Right lobe of liver (tissue), 6 donors: ENCODE measurements at places on chromosomes 5 and 9.

DNA sequence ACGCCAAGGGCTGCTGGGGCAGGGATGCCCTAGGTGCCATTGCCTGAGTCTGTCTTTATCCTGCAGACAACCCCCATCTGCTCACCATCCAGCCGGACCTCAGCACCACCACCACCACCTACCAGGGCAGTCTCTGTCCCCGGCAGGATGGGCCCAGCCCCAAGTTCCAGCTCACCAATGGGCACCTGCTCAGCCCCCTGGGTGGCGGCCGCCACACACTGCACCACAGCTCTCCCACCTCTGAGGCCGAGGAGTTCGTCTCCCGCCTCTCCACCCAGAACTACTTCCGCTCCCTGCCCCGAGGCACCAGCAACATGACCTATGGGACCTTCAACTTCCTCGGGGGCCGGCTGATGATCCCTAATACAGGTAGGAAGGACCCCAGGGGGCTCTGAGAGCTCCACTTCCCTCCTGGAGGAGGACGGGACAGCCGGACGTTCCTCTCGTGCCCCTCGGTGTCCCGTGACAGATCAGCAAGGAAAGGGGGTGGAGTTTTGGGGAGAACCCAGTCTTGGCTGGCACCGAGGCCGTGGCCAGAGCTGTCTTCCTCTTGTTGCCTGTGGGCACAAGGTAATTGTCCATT, 24.9 kb downstream of the HK3 start:
- no peak for DNase-seq

- DNase-seq: no peak
Observed at GRCh38 chr5:56335212-56335611, 102.1 kb upstream of the ANKRD55 start.

- peak; percentile 88 for DNase-seq
Observed at GRCh38 chr9:70412832-70413463, 1.5 kb downstream of the KLF9 start.

DNA sequence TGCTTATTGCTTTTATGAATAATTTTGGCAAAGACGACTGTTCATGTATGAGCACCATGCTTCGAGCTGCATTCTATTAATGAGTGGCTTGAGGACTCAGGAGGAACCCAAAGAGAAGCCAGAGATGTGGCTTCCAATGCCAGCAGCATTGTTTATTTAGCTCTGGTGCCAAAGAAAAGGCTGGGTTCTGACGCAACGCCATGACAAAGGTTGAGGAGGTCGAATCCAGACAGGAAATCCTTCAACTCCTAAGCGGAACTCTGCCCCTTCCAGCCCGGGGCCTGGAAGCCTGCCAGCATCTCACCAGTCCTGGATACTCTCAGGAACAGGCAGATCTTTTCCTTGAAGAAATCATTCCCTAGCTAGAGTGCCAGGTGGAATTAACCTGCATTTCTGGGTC, 104.4 kb downstream of the ARHGAP26 start:
- peak; percentile 91 for DNase-seq

- no peak for DNase-seq
Observed at GRCh38 chr5:138544181-138545134, 1.4 kb upstream of the ETF1 start.

GRCh38 chr5:14406554-14406849, 175.1 kb upstream of the OTULINL start:
- no peak for DNase-seq

DNA sequence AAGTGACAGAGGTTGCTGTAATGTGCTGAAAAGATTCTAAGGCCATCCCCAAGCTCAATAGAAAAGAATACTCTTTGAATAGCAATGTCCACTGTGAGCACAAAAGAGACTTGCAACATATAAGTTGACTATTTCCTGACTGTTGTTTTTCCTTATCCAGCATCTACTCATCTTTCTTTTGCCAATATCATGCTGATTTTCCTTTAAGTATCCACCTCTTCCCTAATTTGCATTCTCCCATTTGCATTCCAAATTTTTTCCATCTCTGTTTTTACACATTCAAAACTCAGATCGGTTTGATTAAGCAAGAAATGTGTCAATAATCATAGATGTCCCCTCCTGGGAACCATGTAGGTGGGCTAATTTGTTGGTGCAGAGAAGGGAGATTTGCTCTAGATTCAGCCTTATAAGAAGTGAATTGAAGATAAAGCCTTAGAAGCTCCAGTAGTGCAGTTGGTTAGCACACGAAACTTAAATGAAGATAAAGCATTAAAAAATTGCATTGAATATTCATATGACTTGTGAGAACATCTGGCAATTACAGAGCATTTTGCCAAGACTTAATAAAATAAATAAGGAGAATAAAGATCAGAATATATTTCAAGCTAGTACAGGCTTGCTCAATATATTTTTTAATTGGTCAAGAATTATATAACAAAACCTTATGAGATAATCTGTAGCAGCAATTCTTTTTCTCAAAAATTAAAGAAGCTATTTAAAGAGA, 267.6 kb downstream of the TMEM167A start:
- DNase-seq: no peak

GRCh38 chr5:72183101-72183520, 75.8 kb downstream of the MAP1B start:
- no peak for DNase-seq

DNA sequence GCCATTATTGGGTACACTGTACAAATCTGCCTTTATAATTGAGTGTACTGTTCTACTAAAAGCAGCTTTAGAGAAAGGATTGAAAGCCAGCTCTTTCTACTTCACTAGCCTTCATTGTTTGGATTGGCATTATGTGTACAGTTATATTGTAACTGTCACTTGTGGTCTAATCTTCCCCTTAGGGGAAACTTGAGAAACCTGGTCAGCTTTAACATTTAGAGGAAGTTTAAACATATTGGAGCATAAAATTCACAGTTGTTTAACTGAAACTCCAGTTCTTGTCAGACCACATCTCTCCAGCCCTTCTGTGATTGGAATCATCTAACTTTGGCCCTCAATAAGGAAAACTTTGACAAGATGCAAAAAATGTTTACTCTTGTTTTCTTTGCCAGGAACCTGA, 24.6 kb downstream of the PIK3R1 start:
- DNase-seq: no peak

DNA sequence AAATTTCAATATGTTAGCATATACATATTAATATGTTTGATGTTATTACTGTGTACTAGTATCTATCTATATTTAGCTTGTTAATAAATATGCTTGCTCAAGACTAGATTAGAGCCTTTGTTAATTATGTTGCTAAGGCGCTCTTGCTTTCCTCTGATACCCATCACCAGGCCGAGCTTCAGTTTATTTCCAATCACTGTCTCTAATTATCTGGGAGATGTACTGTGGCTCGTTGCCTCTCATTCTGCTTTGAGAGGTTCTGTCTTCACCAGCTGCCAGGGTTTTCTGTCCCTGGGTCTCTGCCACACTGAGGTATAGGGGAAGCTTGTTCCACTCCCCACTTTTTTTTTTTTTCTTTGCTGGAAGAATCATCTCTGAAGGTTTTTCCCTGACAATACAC, 21.0 kb upstream of the TAF11L2 start:
- no peak for DNase-seq

GRCh38 chr9:38670542-38671371, 49.2 kb downstream of the FAM240B start:
- DNase-seq: no peak

DNA sequence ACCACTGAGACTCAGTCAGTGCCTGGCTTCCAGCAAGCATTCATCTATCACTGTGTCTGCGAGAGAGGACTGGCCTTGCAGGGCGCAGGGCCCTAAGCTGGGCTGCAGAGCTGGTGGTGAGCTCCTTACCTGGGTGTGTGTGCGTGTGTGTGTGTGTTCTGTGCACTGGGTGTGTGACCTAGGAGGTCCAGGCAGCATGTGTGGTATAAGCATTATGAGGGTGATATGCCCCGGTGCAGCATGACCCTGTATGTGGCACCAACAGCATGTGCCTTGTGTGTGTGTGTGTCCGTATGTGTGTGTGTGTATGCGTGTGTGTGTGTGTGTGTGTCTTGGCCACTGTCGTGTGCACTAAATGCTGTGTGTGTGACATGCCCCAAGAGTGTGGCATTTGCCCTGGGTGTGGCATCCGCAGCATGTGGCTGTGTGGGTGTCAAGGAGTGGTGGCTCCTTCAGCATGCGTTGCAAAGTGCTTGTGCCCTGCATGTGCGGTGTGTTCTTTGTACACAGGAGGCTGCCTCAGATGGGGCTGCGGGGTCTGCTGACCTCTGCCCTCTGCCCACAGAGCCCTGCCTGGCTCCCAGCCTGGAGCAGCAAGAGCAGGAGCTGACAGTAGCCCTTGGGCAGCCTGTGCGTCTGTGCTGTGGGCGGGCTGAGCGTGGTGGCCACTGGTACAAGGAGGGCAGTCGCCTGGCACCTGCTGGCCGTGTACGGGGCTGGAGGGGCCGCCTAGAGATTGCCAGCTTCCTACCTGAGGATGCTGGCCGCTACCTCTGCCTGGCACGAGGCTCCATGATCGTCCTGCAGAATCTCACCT, 3.3 kb downstream of the FGFR4 start:
- no peak for DNase-seq

DNA sequence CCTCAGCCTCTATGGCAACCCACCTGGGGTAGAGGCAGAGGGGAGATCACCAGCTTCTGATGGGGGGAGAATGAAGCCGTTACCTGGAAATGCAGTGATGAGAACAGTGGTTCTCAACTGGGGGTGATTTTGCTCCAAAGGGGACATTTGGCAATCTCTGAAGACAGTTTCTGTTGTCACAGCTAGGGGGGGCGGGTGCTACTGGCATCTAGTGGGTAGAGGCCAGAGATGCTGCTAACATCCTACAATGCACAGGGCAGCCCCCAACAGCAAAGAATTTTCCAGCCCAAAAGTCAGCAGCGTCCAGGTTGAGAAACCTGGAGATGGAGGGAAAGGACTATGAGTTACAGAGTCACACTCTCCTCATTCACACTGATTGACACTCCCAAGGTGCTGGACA, 84.5 kb downstream of the FGF1 start:
- no peak for DNase-seq

GRCh38 chr5:90504743-90505142, 24.6 kb downstream of the LYSMD3 start:
- DNase-seq: no peak

DNA sequence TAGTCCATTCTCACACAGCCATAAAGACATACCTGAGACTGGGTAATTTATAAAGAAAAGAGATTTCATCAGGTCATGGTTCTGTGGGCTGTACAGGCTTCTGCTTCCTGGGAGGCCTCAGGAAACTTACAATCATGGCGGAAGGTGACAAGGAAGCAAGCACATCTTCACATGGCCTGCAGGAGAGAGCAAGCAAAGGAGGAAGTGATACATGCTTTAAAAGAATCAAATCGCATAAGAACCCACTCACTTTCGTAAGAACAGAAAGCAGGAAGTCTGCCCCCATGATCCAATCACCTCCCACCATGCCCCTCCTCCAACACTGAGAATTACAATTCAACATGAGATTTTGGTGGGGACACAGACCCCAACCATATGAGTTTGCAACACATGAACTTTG, 5.1 kb upstream of the FBXO38 start:
- no peak for DNase-seq

GRCh38 chr5:1121044-1121443, 9.2 kb upstream of the SLC12A7 start:
- DNase-seq: no peak

DNA sequence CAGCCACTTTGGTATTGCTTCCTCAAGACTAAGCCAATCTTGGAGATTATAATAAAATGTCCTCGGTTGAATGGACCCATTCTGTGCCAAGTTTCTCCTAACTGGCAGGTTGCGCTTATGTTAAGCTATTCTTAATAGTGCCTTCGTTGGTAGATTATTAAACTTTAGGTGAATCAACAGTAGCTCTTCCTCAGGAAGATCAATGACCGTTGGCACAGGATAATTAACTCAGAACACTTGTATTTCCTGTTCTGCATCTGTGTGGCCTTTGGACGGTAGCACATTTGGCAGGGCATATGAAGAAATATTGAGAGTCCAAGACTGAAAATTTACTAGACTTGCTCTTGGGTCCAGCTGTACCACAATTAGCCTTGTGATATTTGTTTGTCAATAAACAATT, 402.9 kb downstream of the MLLT3 start:
- no peak for DNase-seq

- DNase-seq: no peak
Observed at GRCh38 chr5:168393773-168394172, 92.5 kb upstream of the RARS1 start.

DNA sequence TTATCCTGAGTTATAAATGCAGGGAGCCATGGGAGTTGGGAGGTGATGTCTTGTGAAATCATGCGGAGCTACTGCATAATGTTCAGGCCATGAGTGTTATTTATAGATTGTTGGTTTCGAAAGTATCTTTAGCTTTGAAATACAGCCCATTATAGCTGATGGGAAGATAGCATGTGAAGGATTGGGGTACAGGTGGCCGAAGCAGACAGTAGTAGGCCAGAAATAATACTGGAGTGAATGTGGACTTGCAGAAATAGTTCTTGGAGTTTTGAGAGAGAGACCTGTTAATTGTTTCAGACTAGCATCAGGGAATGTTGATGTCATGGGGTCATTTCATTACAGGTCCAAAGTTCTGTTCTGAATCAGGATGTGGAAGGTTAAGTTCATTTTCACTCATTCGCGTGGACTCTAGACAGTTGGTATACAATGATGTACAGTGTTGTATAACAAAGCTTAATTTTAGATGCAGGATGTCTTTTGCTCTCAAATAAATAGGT, 3.8 kb downstream of the ATP6V1G1 start:
- DNase-seq: no peak

DNA sequence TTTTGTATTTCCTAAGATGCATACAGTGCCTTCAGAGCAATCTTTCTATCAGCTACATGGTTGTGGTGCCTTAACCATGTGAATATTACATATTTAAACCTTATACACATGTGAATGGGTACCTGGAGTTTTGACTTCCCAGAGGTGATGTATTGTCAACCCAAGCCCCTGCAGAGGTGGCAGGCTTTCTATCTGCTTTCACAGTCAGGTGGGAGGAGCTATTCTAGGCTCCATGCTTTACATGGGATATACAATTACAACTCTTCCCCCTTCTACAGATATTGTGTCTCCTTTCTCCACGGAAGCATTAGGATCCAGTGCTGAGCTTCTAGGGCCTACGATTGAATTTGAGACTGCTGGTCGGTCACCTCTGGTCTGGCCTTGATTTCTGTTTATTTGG, 89.8 kb upstream of the TUT7 start:
- DNase-seq: no peak

GRCh38 chr5:166236327-166236726, 2055.1 kb upstream of the WWC1 start:
- no peak for DNase-seq

DNA sequence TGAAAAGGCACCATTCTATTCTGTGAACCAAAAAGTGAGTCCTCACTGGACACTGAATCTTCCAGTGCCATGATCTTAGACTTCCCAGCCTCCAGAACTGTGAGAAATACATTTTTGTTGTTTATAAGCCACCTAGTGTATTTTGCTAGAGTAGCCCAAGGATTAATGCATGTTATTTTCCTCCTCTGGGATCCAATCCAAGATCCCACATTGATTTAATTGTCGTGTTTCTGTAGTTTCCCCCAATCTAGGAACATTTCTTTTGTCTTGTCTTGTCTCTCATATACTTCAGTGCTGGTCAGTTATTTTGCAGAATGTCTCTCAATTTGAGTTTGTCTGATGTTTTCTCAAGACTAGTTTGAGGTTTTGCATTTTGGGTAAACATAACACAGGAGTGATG, 36.4 kb downstream of the GDNF start:
- DNase-seq: no peak

- DNase-seq: no peak
Observed at GRCh38 chr5:1884678-1885403, 2.1 kb upstream of the IRX4 start.
